ENCODE measurements at places on chromosomes 6 and 20. TPM values are rescaled to one million over a fixed set of nuclear protein-coding genes. Genes with fewer than 3 reads are reported as not detected.

DNA sequence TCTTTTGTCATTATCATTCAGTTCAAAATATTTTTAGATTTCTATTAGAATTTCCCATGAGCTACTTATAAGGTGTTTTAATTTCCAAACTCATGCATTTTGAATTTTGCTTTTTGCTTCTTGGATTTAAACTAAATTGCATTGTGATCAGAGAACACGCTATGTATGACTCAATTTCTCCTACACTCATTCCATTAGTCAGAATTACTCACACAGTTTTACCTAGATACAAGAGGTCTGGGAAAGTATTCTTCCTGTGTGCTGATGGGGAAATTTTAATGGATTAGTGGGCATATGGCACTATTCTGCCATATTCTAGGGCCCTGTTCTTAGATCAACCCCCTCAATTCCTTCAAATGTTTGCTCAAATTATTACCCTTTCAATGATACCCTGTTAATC lies 49.9 kb upstream of the BMP5 start:
- H3K27ac ChIP-seq: no peak overlapping the region
- no peaks in the 10 kb centered on the region for H3K36me3 ChIP-seq

TTK gene
- 0.94 TPM for total RNA-seq

GRCh38 chr6:143149771-143150170 lies 89.1 kb downstream of the AIG1 start:
- no peaks in the 10 kb centered on the region for H3K4me1 ChIP-seq
- no peak overlapping the region for H3K27ac ChIP-seq
- H3K27me3 ChIP-seq: no peaks in the 10 kb centered on the region
- no peaks in the 10 kb centered on the region for H3K36me3 ChIP-seq

GRCh38 chr6:404685-405423 lies 13.3 kb downstream of the IRF4 start:
- H3K4me1 ChIP-seq: no peaks in the 10 kb centered on the region
- H3K27ac ChIP-seq: no peak overlapping the region
- no peaks in the 10 kb centered on the region for H3K36me3 ChIP-seq
- no peaks in the 10 kb centered on the region for H3K27me3 ChIP-seq
- H3K4me3 ChIP-seq: no peak overlapping the region

KCNK17 gene
- total RNA-seq: not detected

APCDD1L gene
- total RNA-seq: not detected

FUT9 gene
- total RNA-seq: 0.12 TPM

CLPSL2 gene
- not detected for total RNA-seq

Data from ovary (tissue), 10 donors.